Natural killer cell (primary cell): ENCODE measurements at places on chromosomes 1 and 21. TPM values are rescaled to one million over a fixed set of nuclear protein-coding genes. Genes with fewer than 3 reads are reported as not detected.

Gene TMEM54
- total RNA-seq, result not detected

Gene PIK3C2B
- 18.1 TPM for total RNA-seq

Gene IGSF9
- total RNA-seq, result not detected

Gene RNU1-4
- 3,038 TPM for total RNA-seq

Gene E2F2
- 3.2 TPM for total RNA-seq

Gene HNRNPR
- total RNA-seq, result 128 TPM

Gene IFI16
- total RNA-seq, result 151 TPM

Gene PTCH2
- 2.4 TPM for total RNA-seq

DNA sequence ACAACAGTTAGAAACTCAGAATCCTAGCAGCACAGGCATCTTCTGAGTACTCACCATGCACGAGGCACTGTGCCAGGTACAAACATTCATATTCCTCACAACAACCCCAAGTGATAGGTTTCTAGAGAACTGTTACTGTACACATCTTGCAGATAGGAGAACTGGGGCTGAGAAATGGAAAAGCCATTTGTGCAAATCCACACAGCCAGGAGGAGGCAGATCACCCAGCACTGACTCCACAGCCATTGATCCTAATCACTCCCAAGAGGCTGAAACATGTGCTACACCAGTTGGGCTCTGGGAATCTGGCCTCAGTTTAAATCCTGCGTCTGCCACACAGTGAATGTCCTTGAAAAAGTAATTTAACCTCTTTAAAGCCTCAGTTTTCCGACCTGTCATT is 151.0 kb downstream of the ST6GALNAC5 start:
- no peak overlapping the region for H3K4me3 ChIP-seq
- H3K27me3 ChIP-seq, result no peaks in the 10 kb centered on the region
- no peak overlapping the region for H3K27ac ChIP-seq

- no peaks in the 10 kb centered on the region for H3K4me1 ChIP-seq
- H3K27me3 ChIP-seq, result no peaks in the 10 kb centered on the region
- no peaks in the 10 kb centered on the region for H3K36me3 ChIP-seq
- no peak overlapping the region for H3K27ac ChIP-seq
- H3K4me3 ChIP-seq, result no peak overlapping the region
- DNase-seq, result no peak
Measured at GRCh38 chr1:183080406-183080805, 57.2 kb downstream of the LAMC1 start.

GRCh38 chr1:170716835-170717429 is 53.0 kb downstream of the PRRX1 start:
- H3K4me3 ChIP-seq, result no peak overlapping the region
- no peaks in the 10 kb centered on the region for H3K36me3 ChIP-seq
- no peak for DNase-seq
- H3K27me3 ChIP-seq, result no peaks in the 10 kb centered on the region
- no peaks in the 10 kb centered on the region for H3K4me1 ChIP-seq

GRCh38 chr1:57674801-57675200 is 250.9 kb upstream of the DAB1 start:
- H3K27ac ChIP-seq, result no peak overlapping the region
- DNase-seq, result no peak
- H3K4me1 ChIP-seq, result no peaks in the 10 kb centered on the region

DNA sequence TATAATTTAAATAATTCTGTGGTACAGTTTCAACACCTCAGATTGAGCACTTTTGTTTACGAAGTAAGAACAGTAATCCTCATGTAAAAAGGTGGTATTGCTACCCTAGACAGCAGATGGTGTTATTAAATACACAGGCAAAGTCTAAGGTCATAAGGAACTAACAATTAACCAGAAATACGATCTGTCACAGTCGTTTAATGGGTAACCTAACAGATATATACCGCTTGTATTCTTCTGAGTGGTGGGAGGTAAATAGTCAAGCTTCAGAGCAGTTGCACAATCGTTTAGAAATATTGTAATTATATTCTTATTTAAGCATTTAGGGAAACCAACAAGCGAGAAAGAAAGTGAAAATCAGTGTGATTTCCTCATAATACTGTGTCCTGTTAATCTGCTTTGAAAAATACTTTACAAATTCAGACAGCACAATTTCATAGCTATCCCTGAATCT is 9.8 kb upstream of the IRF2BP2 start:
- H3K4me3 ChIP-seq, result no peak overlapping the region
- H3K27me3 ChIP-seq, result no peaks in the 10 kb centered on the region
- no peaks in the 10 kb centered on the region for H3K36me3 ChIP-seq
- no peak for DNase-seq

DNA sequence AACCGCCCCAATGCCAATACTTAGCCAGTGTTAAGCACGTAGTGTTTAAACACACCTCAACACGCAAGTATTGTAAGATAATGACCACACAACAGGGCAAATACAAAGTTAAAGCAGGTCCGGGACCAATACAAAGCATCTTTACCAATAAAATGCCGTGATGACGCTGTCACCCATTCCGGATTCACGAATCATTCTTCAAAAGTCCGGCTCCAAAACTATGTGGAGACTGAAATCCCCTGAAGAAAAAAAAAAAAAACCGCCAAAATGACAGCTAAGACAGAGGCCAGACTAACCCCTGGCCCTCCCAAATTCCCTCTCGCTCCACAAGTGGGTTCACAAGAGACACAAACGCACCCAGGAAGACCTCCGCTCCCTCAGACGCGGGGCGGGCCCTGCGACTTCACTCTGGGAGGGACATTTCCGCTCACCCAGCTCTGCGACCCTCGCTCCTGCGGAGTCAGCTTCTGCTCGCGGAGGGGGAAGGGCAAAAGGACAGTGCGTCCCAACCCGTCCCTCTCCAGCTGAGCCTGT is 625 bp upstream of the DARS2 start:
- DNase-seq, result no peak

GRCh38 chr1:11767922-11768704 is 6.1 kb downstream of the C1orf167 start:
- H3K4me3 ChIP-seq, result no peak overlapping the region
- no peak overlapping the region for H3K27ac ChIP-seq
- no peak for DNase-seq
- H3K27me3 ChIP-seq, result no peaks in the 10 kb centered on the region
- no peaks in the 10 kb centered on the region for H3K4me1 ChIP-seq

DNA sequence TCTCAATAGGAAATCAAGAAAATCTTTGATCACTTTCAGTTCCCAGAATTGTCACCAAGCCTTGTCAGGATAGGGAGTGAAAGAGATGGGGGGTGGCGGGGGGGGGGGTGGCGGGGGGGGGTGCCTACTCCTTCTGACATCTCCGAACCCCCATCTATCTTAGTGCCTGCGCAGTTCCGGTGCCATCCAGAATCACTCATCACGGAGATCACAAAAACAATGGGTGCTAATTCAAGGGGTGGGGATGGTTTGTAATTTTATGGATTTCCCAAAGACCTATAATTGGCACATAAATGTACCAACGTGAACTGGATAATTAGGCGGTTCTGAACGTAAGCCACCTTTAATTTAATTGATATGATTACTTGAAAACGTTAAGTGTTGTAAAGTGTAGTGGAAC is 2.1 kb downstream of the DAB1 start:
- H3K27ac ChIP-seq, result no peak overlapping the region
- peaks cover 6% of the 10 kb centered on the region for H3K4me1 ChIP-seq
- H3K27me3 ChIP-seq, result peaks cover 16% of the 10 kb centered on the region
- DNase-seq, result no peak
- H3K4me3 ChIP-seq, result no peak overlapping the region
- H3K36me3 ChIP-seq, result no peaks in the 10 kb centered on the region

- H3K27me3 ChIP-seq, result no peaks in the 10 kb centered on the region
- DNase-seq, result no peak
- peak overlapping the region; percentile 91 for H3K27ac ChIP-seq
- H3K4me3 ChIP-seq, result peak overlapping the region; percentile 92
- H3K4me1 ChIP-seq, result peaks cover 76% of the 10 kb centered on the region
Measured at GRCh38 chr1:27873671-27874384, 1.5 kb downstream of the THEMIS2 start.

DNA sequence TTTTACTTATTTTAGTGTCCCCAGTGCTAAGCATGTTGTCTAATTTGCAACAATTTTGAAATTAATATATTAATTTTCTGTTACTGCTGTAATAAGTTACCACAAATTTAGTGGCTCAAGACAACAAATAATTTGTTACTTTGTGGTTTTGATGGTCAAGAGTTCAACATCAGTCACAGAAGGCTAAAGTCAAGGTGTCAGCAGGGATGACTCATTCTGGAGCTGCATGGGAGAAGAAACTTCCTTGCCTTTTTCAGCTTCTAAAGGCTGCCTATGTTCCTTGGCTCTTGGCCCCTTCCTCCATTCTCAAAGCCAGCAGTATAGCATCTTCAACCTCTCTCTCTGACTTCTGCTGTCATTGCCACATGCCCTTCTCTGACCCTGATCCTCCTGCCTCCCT is 271.8 kb downstream of the HLX start:
- no peaks in the 10 kb centered on the region for H3K4me1 ChIP-seq
- no peaks in the 10 kb centered on the region for H3K27me3 ChIP-seq
- no peak for DNase-seq
- H3K36me3 ChIP-seq, result no peaks in the 10 kb centered on the region

DNA sequence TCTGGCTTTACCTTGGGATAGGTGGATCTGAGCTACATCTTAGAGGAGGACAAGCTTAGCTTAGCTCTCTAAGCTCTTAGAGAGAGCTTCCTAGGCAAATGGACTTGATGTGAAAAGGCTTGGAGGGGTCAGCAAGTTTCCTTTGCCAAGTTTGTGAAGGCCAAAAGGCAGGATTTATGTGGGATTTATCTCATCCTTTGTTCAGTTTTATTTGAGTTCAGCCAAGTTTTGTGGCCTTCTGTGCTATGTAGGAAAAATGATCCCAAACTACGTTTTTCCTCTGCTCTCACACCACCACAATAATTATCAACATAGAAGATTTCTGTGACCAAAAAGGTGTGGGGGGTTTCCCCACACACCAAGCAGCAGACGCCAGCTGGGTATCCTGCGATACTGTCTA is 26.0 kb upstream of the RNF11 start:
- no peaks in the 10 kb centered on the region for H3K4me1 ChIP-seq
- no peak for DNase-seq
- H3K4me3 ChIP-seq, result no peak overlapping the region
- H3K36me3 ChIP-seq, result no peaks in the 10 kb centered on the region
- H3K27ac ChIP-seq, result no peak overlapping the region

DNA sequence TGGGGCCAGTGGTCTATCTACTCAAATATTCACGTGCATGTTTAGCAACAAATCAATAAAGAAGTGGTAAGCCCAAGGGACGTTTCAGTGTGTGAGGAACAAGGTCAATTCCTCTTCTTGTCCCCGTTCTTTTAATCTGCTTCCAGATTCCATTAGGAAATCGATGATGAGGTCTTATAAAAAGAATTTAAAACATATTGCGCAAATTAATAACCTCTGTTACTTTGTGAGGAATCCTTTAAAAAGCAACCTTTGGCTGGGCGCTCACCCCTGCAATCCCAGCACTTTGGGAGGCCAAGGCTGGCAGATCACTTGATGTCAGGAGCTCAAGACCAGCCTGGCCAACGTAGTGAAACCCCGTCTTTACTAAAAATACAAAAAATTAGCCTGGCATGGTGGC is 113.0 kb upstream of the TMPRSS2 start:
- H3K4me3 ChIP-seq, result no peak overlapping the region
- H3K4me1 ChIP-seq, result no peaks in the 10 kb centered on the region
- DNase-seq, result no peak
- no peak overlapping the region for H3K27ac ChIP-seq
- H3K27me3 ChIP-seq, result no peaks in the 10 kb centered on the region

DNA sequence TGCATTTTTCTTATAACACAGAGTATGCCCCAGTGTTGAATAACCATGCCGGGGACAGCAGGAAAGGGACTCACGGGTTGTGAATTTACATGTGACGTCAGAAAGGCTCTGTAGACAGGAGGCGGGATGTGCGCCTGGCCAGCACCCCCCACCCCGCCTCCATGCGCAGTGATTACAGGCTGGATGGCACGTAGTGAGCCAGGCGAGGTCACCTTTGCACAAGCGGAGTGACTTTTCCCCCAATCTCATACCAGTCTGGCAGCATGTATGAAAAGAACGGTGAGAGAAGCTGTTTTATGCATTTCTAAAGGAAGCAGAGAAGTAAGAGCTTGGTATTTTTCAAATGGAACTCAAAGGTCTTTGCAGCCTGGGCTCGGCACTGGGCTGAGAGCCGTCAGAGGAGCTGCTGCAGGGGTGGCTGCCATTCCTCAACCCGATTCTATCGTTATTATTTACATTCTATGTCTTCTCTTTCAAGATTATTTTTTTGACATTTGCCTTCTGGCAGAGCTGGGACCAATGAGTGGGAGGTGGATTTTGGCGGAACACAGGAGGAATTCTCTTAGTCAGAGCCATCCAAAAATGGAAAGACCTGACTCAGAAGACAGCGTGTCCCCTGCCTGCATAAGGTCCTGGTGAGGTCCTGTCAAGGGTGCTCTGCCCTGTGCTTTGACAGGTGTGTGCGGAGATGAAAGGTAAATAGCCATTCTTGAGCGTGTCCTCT is 115.6 kb upstream of the SLC45A1 start:
- no peaks in the 10 kb centered on the region for H3K4me1 ChIP-seq
- no peaks in the 10 kb centered on the region for H3K36me3 ChIP-seq
- no peak overlapping the region for H3K27ac ChIP-seq
- DNase-seq, result no peak
- no peaks in the 10 kb centered on the region for H3K27me3 ChIP-seq
- H3K4me3 ChIP-seq, result no peak overlapping the region

DNA sequence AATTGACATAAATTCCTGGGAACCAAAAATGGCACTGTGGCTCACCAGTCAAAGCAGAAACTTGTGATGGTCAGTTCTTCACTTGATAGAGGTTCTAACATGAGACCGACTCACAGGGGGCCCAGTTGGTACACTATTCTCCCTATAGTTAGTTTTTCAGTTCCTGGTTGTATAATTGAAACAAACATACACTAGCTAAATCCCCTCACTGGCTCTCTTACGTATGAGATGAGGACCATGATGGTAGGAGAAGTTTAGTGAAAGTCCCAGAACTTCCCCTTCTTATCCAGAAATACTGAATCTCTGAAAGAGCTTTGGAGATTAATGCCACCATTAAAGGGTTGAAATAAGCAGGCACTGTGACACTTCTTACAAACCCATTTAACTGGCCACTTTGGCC is 2.8 kb upstream of the S100B start:
- no peaks in the 10 kb centered on the region for H3K27me3 ChIP-seq
- peaks cover 40% of the 10 kb centered on the region for H3K4me1 ChIP-seq
- no peaks in the 10 kb centered on the region for H3K36me3 ChIP-seq
- no peak for DNase-seq

GRCh38 chr1:38534473-38534823 is 325.1 kb downstream of the RRAGC start:
- no peak overlapping the region for H3K27ac ChIP-seq
- H3K36me3 ChIP-seq, result no peaks in the 10 kb centered on the region
- H3K27me3 ChIP-seq, result peaks cover 5% of the 10 kb centered on the region
- H3K4me1 ChIP-seq, result no peaks in the 10 kb centered on the region
- no peak overlapping the region for H3K4me3 ChIP-seq
- no peak for DNase-seq

GRCh38 chr21:45841033-45841432 is 140.5 kb upstream of the COL6A1 start:
- H3K27me3 ChIP-seq, result no peaks in the 10 kb centered on the region
- no peak for DNase-seq
- no peak overlapping the region for H3K4me3 ChIP-seq
- H3K27ac ChIP-seq, result no peak overlapping the region
- H3K4me1 ChIP-seq, result peaks cover 7% of the 10 kb centered on the region
- no peaks in the 10 kb centered on the region for H3K36me3 ChIP-seq
